ENCODE measurements at places on chromosomes 7 and 10.

GRCh38 chr7:141674171-141674671, 27.7 kb downstream of the DENND11 start:
- DNase-seq: no peak

GRCh38 chr7:36366005-36366717, 23.5 kb upstream of the ANLN start:
- no peak for DNase-seq

GRCh38 chr10:24556750-24557742, 166.6 kb downstream of the ARHGAP21 start:
- DNase-seq: no peak

DNA sequence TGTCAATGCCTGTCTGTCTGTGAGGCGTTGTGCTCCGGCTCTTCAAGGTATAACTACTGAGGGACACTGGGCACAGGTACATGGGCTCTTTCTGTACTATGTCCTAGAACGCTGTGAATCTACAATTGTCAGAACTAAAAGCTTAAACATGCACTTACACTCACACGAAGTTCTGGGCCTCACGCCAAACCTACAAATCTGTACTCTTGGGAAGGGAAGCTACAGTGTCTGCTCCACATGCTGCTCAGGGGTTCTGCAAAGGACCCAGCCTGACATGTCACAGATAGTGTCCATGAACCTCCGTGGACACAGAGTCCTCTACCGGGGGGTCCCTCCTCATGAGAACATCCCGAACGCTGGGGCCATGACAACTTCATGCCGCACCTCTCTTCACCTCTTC, 268.7 kb downstream of the WDR37 start:
- DNase-seq: no peak

- no peak for DNase-seq
These were observed 5.3 kb downstream of the NUDT1 start for GRCh38 chr7:2247141-2247995.

DNA sequence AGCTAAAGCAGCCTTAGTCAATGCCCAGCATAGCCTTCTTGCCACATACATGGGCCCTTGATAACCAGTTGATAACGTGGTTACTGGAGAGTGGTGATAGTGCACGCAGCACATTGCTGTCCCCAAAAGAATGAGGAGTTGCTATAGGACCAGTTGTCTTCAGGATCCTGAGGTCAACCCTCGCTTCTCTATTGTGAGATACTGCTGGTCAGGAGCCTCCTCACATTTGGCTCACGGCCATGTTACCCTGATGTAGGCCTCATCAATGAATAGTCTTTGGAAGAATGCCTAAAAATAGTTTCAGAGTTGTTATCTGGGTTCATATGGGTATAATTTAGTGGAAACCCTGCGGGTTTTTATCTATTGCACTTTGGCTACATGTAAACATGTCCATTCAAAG, 230.7 kb downstream of the VTI1A start:
- no peak for DNase-seq

GRCh38 chr7:15845868-15846267, 159.4 kb upstream of the MEOX2 start:
- no peak for DNase-seq

Data from BJ (cell line).